ENCODE measurements at places on chromosomes 6 and 20.
A peak's percentile ranks its signal among the peaks of the same experiment; 100 is the strongest.

- no peak for DNase-seq
Observed at GRCh38 chr20:5580940-5581708, 169.1 kb upstream of the SHLD1 start.

- peak; percentile 58 for DNase-seq
Observed at GRCh38 chr6:136290410-136291010, 864 bp upstream of the BCLAF1 start.

- DNase-seq: no peak
Observed at GRCh38 chr20:54661880-54662465, 186.6 kb downstream of the DOK5 start.

DNA sequence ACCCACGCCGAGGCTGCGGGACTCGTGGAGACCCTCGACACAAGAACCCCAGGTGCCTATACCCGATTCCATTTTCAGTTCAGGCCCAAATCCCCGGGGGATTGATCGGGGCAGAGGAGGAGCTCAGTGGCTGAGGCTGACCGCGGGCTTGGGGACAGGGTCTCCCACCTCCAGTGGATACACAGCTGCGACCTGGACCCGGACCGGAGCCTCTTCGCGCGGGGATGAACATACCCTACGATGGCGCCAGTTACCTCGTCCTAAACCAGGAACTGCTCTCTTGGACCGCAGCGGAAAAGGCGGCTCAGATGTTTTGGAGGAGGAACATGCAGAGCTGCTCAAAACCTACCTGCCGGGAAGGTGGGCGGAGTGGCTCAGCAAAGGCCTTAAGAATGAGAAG, 27.4 kb upstream of the HLA-G start:
- no peak for DNase-seq

- DNase-seq: peak; percentile 25
Observed at GRCh38 chr20:24100370-24101011, 111.9 kb upstream of the GGTLC1 start.

GRCh38 chr6:69722683-69723082, 74.1 kb downstream of the LMBRD1 start:
- no peak for DNase-seq

GRCh38 chr6:28941684-28942448, 18.1 kb upstream of the TRIM27 start:
- DNase-seq: no peak

GRCh38 chr6:49552596-49552995, 2.1 kb downstream of the C6orf141 start:
- DNase-seq: no peak

DNA sequence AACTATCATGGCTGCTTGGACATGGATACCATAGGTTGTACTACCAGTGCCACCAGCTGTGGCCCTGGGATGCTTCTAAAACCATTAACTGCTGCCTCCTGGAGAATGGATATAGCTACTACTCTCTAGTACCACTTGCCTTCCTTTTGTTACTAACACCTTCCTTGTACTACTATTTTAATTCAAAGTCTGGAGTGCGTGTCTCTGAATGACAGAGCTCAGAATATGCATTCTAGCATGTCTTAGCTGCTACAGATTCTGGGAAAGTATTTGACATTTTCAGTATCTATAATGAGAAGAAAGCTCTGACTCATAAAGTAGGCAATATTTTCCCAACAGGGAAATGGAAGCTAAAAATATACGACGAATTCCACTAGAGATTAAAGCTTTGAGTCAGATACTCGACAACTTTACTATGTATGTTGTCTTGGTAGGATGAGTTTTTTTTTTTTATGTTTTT, 112.3 kb downstream of the PFDN4 start:
- DNase-seq: no peak

- DNase-seq: no peak
Observed at GRCh38 chr6:47200536-47201334, 109.0 kb downstream of the TNFRSF21 start.

GRCh38 chr20:23141450-23142161, 55.5 kb upstream of the CD93 start:
- DNase-seq: no peak

DNA sequence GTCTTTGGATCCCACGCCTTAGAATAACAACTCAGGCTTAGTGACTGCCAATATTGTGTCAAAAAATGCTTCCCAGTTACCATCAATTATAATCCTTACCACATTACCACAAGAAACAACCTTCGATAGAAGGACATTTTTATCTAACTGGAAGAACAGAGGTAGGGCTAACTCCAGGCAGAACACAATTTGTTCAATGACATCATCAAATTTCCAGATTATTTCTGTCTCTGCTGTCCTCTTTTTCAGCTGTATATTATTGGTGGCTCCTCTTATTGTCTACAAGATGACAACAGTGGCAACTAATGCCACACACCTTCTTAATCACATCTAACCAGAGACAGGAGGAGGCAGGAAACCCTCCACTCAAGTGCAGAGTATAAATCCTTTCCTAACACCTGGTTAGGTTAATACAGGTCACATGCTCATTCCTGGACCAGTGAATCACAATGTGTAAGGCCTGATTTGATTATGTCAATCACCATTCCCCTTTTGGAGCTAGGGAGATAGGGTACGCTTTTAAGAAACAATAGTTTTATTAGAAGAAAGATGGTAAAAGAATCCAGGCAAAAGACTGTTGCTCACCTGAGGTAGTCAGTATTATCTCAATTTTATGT, 18.0 kb downstream of the KHDC1L start:
- no peak for DNase-seq

DNA sequence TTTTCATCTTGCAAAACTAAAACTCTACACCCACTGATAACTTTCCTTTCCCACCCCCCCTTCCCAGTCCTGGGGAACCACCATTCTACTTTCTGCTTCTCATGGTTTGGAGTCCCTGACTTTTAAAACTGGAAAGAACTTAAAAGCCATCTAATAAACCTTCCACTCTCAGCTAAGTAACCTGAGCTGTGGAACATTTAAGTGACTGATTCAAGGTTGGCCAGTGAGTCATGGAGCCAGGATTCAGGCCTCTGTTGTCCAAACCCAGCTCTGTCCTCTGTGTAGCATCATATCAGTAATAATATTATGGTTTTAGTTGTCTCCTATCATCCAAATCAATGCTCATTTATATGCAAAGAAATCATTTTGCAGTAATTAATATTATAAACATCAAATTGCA, 176.0 kb upstream of the NT5E start:
- no peak for DNase-seq

DNA sequence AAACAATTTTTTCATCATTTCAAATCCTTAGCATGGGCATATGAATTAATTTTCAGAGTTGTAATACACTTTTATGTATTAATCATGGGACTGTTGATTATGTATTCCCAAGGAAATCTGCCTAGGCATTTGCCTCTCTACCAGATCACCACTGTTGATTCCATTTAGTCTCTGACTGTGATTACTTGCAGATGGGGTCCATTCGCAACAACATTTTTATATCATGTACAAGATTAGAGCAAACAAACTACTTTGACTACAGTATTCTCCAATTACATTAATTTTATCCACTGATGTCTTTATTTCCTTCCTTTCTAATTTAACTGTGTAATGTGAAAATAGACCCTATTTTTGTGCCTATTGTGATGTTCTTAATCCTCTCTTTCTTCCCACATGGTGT, 831.4 kb upstream of the SLC35B3 start:
- no peak for DNase-seq

DNA sequence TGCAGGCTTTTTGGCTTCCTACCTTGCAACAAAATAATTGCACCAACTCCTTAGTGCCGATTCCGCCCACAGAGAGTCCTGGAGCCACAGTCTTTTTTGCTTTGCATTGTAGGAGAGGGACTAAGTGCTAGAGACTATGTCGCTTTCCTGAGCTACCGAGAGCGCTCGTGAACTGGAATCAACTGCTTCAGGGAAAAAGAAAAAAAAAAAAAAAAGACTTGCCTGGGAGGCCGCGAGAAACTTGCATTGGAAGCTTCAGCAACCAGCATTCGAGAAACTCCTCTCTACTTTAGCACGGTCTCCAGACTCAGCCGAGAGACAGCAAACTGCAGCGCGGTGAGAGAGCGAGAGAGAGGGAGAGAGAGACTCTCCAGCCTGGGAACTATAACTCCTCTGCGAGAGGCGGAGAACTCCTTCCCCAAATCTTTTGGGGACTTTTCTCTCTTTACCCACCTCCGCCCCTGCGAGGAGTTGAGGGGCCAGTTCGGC, 420 bp downstream of the SOX4 start:
- no peak for DNase-seq

DNA sequence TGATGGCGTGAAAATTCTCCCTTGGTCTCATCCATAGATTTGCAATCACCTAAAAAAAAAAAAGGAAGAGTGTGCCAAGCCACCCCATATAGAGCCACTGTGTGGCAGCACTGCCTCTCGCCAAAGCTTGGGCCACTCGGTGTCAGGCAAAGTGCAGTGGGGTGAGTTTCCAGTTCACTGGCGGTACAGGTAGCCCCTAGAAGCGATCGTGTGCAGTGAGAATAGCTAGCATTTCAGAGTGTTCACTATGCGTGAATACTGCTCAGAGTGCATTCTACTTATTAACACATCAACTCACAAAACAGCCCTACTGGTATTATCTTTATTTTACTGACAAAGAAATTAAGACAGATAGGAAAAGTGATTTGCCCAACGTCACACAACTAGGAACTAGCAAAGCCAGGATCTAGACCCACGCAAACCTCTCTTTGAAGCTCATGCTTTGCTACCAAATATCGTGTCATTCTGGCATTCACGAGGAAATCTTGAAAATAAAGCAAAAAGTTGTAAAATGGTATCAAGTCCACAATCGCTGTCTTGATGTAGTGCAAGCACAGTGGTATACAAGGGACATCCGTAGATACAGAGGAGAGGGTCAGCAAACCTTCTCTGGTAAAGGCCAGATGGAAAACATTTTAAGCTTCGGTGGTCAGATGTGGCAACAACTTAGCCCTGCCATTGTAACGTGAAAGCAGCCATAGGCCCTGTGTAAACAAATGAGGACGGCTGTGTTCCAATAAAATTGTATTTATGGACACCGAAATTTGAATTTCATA, 10.4 kb upstream of the GCNT2 start:
- DNase-seq: no peak

- no peak for DNase-seq
Observed at GRCh38 chr6:147184379-147184778, 19.8 kb upstream of the STXBP5 start.

- no peak for DNase-seq
Observed at GRCh38 chr20:36959242-36959641, 7.7 kb upstream of the SAMHD1 start.

- no peak for DNase-seq
Observed at GRCh38 chr6:47288267-47289090, 21.2 kb downstream of the TNFRSF21 start.

DNA sequence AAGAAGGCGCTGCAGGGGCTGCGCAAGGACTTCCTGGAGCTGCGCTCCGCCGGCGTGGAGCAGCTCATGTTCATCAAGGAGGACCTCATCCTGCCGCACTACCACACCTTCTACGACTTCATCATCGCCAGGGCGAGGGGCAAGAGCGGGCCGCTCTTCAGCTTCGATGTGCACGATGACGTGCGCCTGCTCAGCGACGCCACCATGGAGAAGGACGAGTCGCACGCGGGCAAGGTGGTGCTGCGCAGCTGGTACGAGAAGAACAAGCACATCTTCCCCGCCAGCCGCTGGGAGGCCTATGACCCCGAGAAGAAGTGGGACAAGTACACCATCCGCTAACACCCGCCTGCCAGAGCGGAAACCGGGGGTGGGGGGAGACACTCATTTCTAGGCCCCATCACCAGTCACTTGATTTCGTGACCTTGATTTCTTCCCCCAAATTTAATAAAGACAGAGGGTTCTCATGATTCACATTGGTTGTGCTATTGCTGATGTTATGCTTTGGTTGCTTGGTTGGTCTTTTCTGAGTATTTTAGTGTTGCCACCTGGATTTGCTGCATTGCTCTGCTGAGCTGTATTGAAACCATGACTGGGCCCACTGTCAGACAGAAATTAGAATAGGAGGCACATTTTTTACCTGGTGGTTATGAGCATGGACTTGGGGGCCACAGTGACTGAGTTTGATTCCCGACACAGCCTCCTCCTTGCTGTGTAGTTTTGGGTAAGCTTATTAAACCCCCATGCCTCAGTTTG, 1.5 kb downstream of the FAM50B start:
- no peak for DNase-seq

DNA sequence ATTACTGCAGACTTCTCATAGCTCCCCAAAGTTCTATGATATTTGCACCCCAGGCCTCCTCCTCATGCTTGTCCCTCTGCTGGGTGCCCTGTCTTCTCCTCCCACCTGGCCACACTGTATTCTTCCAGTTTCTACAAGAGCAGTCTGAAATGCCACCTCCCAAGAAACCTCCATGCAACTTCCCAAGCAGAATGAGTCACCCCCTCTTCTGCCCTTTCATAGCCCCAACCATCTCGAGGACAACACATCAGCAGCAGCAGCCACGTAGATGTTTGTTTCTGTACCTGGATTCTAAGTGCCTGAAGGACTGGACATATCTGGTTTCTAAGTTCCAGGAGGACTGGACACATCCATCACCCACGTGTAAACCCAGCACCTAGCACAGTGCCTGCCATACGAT, 6.6 kb upstream of the ULBP2 start:
- DNase-seq: no peak

DNA sequence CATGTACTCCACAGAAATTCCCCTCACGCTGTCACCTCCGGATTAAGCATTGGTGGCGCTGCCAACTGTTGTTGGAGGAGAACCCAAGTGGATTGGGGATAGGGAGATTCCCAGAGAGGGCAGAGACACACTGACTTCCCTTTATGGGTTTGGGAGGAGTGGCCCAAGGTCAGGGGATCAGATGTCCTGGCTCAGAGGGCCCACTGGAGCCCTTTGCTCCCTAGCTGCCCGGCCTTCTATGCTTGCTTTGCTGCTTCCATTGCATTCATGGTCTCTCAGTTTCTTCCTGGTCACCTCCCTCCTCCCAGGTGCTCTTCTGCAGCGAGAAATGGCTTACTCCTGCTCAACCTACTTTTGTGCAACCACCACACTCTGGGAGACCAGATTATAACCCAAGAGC, 14.3 kb downstream of the CUL9 start:
- DNase-seq: no peak

GRCh38 chr6:34810017-34810882, 18.4 kb downstream of the BLTP3A start:
- no peak for DNase-seq

GRCh38 chr6:44373787-44374186, 13.7 kb upstream of the CDC5L start:
- no peak for DNase-seq

- no peak for DNase-seq
Observed at GRCh38 chr6:10779076-10779475, 31.5 kb downstream of the TMEM14B start.
